Activated T-helper 1 cell treated with anti-CD3 and anti-CD28 coated beads, Interleukin-2, amount 50 U/mL, for 16 hours (primary cell): ENCODE measurements at places on chromosomes 7 and 10.

DNA sequence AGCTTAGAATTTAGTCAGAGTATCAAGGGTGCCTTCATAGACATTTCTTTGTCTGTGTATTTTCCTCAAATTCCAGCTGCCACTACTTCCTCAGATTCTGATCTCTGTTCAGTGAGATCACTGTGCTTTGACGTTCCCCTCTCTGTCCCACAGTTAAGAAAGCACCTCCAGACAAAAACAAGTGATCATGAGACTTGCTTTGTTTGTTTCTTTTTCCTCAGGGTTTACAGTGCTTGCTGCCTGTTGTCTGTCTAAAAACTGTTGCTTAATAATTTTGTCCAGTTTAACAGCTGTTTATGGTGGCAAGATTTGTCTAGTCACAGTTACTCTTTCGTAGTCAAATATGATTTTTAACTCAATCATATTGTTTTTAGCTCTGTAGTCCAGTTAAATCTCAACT, 29.1 kb downstream of the TRUB1 start:
- no peak for DNase-seq

DNA sequence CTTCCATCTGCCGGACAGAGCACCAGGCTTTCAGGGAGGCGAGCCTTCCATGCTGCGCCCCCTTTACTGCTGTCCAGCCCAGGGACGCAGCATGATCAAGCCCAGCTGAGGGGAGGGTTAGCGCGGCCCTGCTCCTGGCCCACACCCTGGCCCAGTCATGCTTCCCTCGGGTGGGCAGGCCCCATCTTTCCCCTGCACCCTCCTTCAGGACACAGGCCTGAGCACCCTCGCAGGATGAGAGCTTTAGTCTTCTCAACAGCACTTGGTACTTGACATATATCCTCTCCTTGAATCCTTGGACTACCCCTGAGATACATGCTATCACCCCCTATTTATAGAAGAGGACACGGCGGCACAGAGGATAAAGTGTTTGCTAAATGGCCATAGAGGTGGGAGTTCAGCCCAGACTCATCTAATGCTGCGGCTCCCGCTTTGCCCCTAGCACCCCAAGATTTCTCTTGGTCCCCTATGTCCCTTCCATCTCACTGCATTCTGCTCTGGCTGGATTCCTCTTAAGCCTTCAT, 32.7 kb upstream of the FRAT2 start:
- DNase-seq: no peak

- no peak for DNase-seq
These were observed 214.8 kb upstream of the CTBP2 start for GRCh38 chr10:125375210-125375609.

GRCh38 chr10:96665306-96665705, 55.0 kb downstream of the PIK3AP1 start:
- no peak for DNase-seq

DNA sequence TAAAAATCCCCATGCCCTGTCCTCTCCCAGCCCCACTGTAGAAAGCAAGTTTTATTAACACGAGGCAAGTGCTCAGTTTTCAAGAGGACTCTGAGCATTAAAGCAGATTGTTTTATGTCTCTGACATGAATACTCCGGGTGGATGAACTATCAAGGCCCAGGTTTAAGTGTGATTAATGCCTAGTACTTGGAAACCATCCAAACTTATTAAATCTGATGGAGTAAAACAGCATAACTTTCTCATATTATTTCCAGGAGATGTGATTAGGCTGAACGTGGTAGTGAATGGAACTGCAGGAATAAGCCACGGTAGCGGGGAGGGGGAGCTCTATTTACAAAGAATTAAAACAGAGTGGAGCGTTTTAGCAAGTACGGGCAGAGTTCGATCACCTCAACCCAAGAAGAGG, 144.2 kb upstream of the RNF32 start:
- DNase-seq: no peak

GRCh38 chr10:118965096-118965495, 64.4 kb upstream of the NANOS1 start:
- no peak for DNase-seq

DNA sequence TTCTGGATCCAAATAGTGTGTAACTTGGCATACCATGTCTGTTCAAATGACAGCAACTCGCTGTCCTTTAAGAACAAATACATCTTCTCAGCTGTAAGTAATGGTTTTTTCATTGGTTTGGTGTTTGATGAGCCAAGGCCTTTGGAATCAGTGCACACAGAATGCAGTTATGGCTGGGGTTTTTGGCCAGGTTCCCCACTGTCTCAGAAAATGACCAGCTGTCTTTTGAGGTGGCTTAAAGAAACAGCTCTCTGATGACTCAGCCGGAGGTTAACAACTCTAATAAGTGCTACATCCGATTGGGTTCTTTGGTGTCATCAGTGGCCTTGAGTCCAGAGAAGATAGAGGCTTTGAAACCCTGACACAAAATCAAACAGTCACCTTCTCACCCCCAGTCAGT, 688.4 kb downstream of the REEP3 start:
- DNase-seq: no peak

GRCh38 chr10:31759124-31759798, 169.4 kb downstream of the ARHGAP12 start:
- DNase-seq: peak; percentile 45

DNA sequence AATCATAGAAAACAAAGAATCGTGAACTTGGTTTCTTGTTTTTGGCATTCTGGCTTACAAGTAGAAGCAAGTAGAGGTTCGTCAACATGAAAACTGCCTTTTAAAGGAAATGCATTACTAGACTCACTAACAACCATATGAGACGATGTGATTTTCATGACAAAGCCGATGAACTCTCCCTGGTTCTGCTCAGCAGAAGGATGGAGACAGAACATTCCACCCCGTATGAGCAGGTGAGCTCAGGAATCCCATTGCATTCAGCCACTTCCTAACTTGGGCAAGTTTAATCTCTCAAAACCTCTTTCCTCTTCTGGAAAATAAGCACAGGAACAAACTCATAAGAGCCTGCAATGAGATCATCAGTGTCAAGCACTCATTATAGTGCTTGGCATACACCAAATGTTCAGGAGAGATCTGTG, 57.4 kb upstream of the SVIL start:
- no peak for DNase-seq

- no peak for DNase-seq
These were observed 80.1 kb downstream of the DGKB start for GRCh38 chr7:14822481-14822854.

GRCh38 chr7:30280631-30281030, 3.8 kb upstream of the ZNRF2 start:
- DNase-seq: no peak
